ENCODE measurements at places on chromosomes 2 and 18.
A peak's percentile ranks its signal among the peaks of the same experiment; 100 is the strongest.

DNA sequence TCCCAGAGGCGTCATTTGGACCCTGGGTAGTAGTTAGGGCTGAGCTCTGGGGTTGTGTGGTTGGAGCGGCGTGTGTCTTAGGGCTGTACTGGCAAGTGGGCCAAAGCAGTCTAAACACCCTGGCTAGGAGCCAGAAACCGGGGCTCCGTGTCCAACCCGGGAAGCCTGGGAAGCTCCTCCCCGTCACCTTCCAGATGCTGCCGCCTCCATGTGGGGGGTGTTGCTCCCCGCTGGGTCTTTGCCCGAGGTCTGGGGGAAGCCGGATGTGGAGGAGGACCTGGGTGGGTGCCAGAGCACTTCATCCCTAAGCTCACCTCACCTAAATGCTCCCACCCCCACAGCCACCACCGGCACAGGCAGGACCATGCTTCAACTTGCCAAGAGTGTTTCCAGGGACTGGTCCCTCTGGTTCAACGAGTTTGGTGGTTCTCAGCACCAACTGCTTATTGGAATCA is 25.4 kb downstream of the TET3 start:
- no peak for DNase-seq

DNA sequence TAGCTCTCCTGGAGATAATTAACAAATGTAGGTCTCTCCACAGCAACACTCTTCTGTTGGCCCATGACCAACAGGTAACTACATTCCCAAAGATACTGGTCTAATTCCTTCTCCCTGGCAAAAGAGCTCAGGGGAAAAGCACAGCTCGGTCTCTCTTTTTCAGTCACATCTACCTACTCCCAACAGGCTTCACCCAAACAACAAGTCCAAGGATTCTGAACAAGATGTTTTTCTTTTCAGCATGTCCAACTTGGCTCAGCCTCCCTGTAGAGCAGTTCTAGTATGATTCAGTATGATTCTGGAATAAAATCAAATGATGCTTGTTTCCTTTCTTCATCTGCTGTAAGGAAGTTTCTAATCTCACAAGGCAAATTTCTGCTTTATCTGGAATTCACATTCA is 1704.8 kb upstream of the PIK3C3 start:
- no peak for DNase-seq

- DNase-seq, result no peak
Measured at GRCh38 chr2:46461709-46462171, 17.6 kb upstream of the TMEM247 start.

- DNase-seq, result no peak
Measured at GRCh38 chr2:240529344-240529999, 28.3 kb downstream of the ANKMY1 start.

- DNase-seq, result no peak
Measured at GRCh38 chr2:19138264-19138825, 220.1 kb downstream of the OSR1 start.

DNA sequence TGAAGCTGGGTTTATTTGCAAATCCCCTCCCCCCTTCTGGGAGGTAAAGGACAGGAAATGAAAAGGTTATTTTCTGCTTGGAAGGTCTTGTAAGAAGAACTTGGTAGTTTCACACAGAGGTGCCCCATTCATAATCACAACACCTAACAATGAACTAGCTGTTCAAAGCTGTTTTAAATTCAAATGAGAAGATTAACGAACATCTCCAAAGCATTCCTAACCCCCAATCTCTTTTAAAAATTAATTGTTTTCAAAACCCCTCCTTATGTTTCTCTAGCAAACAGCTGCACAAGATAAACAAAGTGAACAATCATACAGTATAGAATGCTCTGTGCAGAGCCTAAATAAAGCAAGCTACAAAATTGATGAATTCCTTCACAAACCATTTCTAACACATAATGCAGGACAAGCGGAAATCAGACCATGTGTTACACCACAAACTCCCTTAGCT is 271.4 kb downstream of the SATB2 start:
- no peak for DNase-seq

DNA sequence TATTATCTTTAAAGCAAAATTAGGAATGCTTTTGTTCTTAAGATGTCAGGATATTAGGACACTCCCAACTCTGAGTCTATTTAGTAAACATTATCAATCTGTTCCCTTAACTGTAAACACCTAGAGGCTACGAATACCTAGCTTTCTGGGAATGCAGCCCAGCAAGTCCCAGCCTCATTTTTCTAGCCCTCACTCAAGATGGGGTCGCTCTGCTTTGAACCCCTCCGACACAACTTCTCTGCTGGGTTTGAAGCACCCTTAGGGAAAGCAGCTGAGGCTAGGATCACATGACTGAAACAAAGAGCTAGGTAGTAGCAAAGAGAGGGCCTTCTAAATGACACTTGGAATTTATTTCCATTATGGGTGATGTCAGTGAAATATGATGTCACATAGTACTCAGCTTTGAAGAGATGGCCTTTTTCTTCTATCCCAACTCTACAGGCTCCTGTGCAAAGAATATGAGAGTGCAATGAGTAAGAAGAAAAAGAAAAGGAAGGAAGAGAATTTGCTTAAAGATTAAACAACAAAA is 114.7 kb downstream of the CSRNP3 start:
- no peak for DNase-seq

DNA sequence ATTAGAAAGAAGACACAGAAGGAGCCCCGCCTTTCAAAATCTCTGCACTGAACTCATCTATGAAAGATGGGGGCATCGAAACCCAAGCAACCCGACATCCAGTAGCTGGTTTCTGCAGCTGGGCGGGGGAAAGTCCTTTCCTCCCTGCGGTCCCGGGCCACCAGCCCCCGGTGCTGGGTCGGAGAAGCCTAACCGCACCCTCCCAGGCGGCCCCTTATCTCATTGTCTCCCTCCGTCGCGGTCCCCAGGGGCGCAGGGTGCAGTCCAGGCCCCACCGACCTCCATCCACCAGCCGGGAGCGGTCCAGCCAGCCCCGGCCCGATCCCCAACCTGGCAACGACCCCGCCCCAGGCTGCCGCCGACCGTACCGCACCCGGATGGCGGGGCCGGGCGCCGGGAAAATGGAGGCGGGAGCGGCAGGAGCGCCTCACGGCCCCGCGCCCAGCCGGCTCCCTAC is 452 bp downstream of the RAPH1 start:
- peak; percentile 3 for DNase-seq

- no peak for DNase-seq
Measured at GRCh38 chr2:120945091-120945490, 209.4 kb downstream of the GLI2 start.

DNA sequence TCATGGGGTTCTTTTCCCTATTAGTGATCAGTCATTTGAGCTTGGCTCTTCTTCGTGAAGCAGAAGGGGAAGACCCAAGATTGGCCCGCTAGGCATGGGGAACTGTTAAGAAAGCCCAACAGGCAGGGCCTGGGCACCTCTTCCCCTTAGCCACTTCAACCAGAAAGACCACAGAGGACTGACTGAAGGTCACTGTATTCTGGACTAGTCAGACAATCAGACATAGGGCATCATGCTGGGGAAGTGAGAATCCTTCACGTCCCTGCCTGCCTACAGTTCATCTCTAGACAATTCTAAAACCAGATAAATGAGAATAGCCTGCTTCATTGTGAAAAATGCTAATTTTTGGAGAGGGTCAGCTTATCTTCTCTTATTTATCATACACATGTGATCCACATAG is 28.1 kb downstream of the FAP start:
- DNase-seq, result no peak

- no peak for DNase-seq
Measured at GRCh38 chr2:85733121-85733960, 20.4 kb upstream of the ATOH8 start.

DNA sequence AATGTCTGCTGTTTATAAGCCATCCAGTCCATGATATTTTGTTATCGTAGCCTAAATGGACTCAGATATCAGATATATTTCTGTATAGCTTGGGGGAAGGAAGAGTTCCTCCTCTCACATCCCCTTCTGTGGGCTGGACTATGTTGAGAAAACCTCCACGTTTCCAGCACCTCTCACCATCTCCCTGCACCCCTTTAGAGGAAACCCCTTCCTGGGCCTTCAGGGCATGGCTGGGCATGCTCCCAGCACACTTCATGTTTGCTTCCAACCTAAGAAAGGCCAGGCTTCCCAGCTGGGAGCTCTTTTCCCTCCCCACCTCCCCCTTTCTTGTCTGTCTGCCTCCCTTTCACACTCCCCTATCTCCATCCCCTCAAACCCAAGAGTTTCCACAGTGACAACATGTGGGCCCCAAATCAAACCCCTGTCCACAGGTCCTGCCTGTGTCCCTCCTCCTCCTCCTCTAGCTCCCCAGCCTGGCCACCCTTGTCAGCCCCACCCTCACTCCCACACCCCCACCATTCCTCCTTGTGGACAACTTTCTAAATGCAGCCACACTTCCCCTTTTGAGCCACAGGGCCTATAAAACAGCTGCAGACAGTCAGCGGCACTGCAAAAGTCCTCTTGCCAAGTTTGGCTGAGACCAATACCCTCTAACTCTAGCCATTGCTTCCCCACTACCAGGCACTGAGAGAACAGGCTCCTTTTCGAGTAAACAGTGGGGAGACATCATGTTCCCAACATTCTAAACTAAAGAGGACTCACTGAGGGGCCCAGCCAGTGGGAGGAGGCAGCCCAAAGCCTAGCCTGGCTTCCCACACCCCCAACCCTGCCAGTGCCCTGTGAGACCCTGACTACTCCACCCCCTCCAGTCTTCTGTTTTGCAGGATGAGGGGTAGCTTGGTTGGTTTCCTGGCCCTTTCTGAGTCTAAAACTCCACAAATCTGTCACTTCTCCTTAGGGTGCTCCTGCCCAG is 120.5 kb downstream of the ZFP36L2 start:
- DNase-seq, result no peak

GRCh38 chr2:45237850-45238542 is 228.7 kb upstream of the SIX2 start:
- no peak for DNase-seq

DNA sequence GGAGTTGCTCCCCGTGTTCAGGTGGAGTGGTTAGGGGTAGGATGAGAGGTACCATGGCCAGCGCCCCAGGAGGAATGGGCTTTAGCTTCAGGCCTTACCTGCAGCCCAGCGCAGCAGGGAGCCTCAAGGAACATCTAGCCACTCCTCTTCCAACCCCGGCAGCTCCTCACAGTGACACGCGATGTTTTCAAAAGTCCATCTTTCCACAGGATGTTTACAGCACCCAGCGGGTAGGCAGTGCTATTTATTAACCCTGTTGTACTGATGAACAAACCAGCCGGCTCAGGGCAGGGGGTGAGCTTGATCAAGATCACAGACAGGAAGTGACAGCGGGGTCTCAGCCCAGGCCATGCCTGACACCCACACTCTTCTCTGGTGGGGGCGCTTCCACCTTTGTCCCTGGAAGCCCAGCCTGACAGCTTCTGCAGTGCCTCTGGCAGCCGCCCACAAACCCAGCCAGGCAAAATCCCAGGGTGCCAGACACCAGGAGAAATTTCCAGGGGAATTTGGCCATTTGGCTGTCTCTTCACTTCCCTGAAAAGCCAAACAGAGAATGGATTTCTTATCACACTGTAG is 18.4 kb upstream of the PRLH start:
- DNase-seq, result no peak

DNA sequence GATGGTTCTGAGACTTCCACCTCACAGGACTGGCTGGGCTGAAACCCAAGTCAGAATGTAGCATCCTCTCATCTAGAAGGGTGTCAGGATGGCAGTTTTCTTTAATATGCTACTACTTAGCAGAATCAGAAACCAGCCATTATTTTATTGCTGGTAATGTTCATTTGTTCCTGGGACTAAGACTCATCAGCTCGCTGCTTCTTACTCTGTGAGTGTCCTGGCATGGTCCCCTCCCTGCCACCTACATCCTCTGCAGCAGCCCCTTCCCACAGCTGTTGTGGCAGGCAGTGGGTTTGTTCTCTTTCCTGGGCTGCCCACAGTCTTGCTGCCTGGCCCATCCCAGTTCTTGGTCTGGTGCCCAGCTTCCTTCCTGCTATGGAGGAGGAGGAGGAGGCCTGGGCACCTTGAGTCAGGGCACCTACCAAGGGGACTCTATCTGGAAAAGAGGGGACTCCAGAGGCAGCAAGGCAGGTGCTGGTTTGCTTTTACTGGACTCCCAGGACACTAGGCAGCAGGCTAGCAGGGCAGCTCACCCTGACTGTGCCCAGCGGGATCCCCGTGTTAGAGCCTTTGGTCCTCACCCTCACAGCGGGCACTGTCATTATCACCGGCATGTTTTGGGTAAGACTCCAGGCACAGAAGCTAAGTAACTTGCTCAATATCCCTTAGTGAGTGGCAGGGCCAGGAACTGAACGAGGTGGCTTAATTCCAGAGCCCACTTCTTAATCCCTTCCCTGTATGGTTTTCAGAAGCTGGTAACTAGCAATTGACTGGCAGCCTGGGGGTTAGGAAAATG is 62.1 kb downstream of the LRRFIP1 start:
- no peak for DNase-seq

- DNase-seq, result peak; percentile 7
Measured at GRCh38 chr2:219912491-219912921, 285.1 kb downstream of the SLC4A3 start.

GRCh38 chr2:171347591-171348032 is 86.2 kb downstream of the METTL8 start:
- DNase-seq, result no peak

GRCh38 chr2:62471816-62472215 is 34.2 kb downstream of the TMEM17 start:
- DNase-seq, result peak; percentile 54

DNA sequence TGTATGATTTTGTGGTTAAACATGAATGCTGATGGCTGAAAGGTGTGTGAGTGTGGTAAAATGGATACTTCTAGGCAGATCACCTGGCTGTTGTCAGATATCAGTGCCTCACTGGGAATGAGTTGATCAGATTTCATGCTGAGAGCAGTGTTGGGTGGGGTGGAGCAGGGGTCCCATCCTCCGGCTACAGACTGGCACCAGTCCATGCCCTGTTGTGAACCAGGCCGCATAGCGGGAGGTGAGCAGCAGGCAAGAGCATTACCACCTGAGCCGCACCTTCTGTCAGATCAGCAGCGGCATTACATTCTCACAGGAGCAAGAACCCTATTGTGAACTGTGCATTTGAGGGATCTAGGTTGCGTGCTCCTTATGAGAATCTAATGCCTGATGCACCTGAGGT is 78.7 kb downstream of the GLI2 start:
- DNase-seq, result no peak

GRCh38 chr2:28981620-28982376 is 700 bp downstream of the TOGARAM2 start:
- no peak for DNase-seq

DNA sequence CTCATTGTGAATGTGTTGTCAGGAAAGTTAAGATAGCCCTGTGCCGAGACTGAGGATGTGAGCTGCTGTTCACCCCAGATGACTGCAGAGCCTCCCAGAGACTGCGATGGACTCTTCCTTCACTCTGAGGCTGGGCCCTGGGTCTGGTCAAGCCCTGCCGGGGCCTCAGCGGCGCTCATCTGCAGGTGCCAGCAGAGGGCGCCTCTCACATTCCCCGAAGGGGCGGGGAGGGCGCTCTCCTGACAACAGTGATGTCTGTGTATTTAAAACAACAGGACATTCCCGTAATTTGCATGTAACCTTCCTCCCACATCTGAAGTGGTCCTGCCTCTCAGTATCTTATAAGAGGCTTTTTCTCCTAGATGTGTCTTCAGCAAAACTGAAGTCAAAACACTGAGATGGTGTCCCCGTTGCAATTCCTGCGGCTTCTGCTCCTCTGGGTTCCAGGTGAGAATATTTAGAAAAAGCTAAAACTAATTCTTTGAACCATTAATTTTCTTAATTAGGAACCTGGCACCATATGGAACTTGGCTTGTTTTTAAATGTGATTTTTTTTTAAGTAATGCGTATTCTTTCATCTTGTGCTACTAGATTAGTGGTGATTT is 1377.9 kb downstream of the RPIA start:
- DNase-seq, result peak; percentile 9
